ENCODE measurements at places on chromosomes 4 and X. TPM values are rescaled to one million over a fixed set of nuclear protein-coding genes. Genes with fewer than 3 reads are reported as not detected.

EREG gene
- total RNA-seq, result 0.09 TPM

DACH2 gene
- total RNA-seq, result 2.6 TPM

CLDN2 gene
- total RNA-seq, result not detected

GRCh38 chrX:48776818-48777439, 9.5 kb upstream of the GATA1 start:
- no peaks in the 10 kb centered on the region for H3K36me3 ChIP-seq
- no peak overlapping the region for H3K4me3 ChIP-seq

DNA sequence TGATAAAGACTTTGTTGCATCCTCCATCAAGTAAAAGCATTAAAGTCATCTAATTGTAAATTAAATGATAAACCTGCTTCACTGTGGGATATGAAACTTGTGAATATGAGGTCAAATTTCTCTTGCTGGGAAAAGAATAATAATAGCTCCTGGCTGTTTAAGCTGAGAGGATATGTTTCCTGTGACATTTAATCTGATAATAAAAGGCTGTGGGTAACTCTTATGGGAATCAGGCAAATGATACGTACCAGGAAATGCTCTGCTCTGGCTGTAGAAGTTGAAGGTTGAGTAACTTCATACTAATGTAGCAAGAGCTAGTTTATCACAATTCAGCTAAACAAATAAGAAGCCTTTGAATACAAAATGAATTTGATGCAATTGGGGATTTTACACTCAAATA, 574.6 kb downstream of the RAPGEF2 start:
- H3K4me1 ChIP-seq, result peaks cover 9% of the 10 kb centered on the region
- H3K27ac ChIP-seq, result no peak overlapping the region
- DNase-seq, result no peak
- H3K36me3 ChIP-seq, result no peaks in the 10 kb centered on the region

DNA sequence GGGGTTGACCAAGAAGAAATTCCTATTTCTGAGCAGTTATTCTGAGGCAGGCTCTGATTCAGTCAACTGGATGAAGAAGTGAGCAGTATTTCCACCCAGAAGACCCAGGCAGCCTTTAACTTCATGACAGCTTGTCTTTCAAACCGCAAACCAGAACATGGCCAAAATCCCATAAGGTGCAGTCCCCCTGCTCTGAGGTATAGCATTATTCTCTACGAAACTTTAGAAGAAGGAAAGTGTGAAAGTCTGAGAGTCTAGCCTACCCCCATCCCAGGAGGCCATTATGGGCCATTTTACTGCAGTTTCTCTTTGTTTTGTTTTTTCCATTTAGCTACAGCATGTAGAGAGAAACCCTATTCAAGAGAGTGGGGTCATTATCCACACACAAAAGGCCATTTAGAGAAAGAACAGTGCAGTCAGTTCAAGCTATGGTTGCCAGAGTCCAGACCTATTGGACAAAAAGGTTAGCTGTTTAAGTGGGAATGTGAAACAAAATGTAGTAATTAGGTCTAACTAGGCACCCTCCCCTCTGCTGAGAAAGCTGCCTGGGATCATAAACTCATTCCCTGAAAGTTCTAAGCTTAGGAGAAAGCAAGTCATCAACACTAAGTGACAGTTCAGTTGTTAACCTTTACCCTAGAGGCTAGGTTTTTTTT, 52.1 kb upstream of the RASGEF1B start:
- H3K27me3 ChIP-seq, result no peaks in the 10 kb centered on the region
- H3K27ac ChIP-seq, result no peak overlapping the region
- H3K36me3 ChIP-seq, result no peaks in the 10 kb centered on the region
- H3K4me1 ChIP-seq, result peaks cover 13% of the 10 kb centered on the region

DNA sequence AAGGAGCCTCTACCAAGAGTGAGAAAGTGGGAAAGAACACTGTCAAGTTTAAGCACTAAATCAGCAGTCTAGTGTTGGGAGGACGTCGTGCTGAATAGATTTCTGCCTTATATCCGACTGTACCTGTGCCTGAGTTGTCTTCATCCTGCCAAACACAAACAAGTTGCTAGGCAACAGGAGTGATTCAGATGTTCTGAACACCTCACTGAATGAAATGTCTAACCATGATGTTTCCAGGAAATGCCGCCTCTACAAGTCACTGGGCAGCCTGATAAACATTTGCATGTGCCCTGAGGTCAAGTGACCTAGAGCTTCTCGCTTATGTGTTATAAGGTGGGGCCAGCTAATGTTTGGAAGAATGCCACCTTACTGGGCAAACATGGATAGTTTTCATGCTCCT, 37.9 kb downstream of the SGMS2 start:
- DNase-seq, result no peak
- H3K27ac ChIP-seq, result no peak overlapping the region
- no peaks in the 10 kb centered on the region for H3K27me3 ChIP-seq

DNA sequence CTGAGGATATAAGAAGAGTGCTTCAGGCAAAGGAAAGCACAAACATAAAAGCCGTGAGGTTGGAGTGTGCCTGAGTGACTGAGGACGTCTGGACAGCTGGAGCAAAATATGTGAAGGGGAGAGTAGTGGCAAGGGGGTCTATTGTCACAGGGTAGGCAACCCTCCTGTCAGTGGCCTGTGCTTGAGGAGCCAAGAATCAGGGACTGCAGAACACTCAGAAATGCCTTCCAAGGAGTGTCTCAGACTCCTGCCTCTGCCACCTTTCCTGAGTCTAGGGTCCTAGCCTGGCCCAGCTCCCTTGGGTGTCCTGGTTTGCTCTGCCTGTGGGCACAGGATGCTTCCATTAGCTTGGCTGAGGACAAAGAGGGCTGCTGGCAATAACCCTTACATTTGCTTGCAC, 152.5 kb upstream of the PJA1 start:
- no peak overlapping the region for H3K27ac ChIP-seq
- H3K4me3 ChIP-seq, result no peak overlapping the region
- H3K36me3 ChIP-seq, result no peaks in the 10 kb centered on the region
- peaks cover 20% of the 10 kb centered on the region for H3K27me3 ChIP-seq

GRCh38 chr4:96035727-96036126, 195.8 kb downstream of the PDHA2 start:
- no peak overlapping the region for H3K27ac ChIP-seq
- no peak overlapping the region for H3K4me3 ChIP-seq
- H3K4me1 ChIP-seq, result no peaks in the 10 kb centered on the region
- no peak for DNase-seq
- peaks cover 9% of the 10 kb centered on the region for H3K36me3 ChIP-seq

DNA sequence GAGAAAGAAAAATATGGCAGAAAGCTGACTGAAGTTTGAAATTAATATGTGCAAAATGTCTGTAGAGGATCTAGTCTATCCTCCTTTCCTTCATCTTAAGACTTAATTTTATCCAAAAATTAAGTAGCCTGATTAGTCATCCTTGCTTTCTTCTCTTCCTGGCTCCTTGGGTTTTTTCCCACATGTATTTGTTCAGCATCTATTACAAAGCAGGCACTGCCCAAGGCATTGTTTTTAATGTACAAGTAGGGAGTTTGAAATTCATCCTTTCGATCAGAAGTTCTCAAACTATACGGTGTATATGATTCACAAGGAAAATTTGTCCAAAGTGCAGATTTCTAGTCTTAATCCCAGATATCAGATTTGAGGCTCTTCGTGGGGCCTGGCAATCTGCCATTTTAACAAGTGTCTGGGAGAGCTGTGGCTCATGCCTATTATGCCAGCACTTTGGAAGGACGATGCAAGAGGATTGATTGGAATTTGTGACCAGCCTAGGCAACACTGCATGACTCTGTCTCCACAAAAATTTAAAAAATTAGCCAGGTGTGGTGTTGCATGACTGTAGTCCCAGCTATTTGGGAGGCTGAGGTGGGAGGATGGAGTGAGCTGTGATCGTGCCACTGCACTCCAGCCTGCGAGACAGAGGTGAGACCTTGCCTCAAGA, 19.4 kb upstream of the YTHDC1 start:
- peaks cover 72% of the 10 kb centered on the region for H3K27me3 ChIP-seq
- DNase-seq, result no peak
- peaks cover 25% of the 10 kb centered on the region for H3K36me3 ChIP-seq
- peaks cover 44% of the 10 kb centered on the region for H3K4me1 ChIP-seq
- H3K4me3 ChIP-seq, result no peak overlapping the region

GRCh38 chr4:55574252-55574651, 17.8 kb downstream of the PDCL2 start:
- no peak overlapping the region for H3K4me3 ChIP-seq
- 0 out of 2 replicates have a peak, but pooled peaks cover 5% of the 10 kb centered on the region for H3K4me1 ChIP-seq
- H3K27me3 ChIP-seq, result no peaks in the 10 kb centered on the region
- no peak for DNase-seq
- H3K27ac ChIP-seq, result no peak overlapping the region

DNA sequence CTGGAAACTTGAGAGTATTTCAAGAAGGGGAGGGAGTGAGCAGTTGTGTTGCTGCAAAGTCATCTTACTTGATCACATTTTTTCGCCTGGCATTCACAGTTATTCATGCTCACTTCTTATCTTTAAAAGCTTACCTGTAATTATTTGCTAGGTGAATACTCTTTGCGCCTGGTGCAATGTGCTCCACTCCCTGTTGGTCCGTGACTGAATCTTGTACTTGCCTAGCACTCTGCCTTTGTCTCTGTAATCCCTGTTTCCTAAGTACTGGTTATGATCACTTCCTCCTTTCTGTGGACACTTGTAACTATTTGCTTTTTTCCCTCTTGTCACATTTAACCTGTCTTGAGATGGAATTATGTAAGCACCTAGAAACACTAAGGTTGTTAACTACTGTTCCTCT, 5.8 kb downstream of the BMP2K start:
- no peak for DNase-seq
- H3K36me3 ChIP-seq, result no peaks in the 10 kb centered on the region
- no peak overlapping the region for H3K27ac ChIP-seq
- H3K4me3 ChIP-seq, result no peak overlapping the region
- no peaks in the 10 kb centered on the region for H3K27me3 ChIP-seq

DNA sequence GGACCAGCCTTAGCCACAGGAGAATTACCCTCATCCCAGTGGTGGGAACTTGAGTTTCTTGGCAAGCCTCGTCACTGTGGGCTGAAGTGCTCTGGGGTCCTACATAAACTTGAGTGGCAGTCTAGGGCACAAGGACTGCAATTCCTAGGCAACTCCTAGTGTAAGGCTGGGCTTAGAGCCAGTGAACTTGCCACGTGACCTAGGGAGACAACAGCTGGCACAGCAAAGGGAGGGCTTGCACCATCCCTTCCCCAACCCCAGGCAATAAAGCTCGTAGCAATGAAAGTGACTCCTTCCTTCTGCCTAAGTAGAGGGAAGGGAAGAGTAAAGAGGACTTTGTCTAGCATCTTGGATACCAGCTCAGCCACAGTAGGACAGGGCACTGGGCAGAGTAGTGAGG, 81.8 kb downstream of the TEX11 start:
- H3K27me3 ChIP-seq, result no peaks in the 10 kb centered on the region
- H3K4me1 ChIP-seq, result peaks cover 8% of the 10 kb centered on the region
- DNase-seq, result no peak
- H3K27ac ChIP-seq, result no peak overlapping the region
- no peak overlapping the region for H3K4me3 ChIP-seq
